ENCODE measurements at places on chromosomes 1 and 21.
A peak's percentile ranks its signal among the peaks of the same experiment; 100 is the strongest.

DNA sequence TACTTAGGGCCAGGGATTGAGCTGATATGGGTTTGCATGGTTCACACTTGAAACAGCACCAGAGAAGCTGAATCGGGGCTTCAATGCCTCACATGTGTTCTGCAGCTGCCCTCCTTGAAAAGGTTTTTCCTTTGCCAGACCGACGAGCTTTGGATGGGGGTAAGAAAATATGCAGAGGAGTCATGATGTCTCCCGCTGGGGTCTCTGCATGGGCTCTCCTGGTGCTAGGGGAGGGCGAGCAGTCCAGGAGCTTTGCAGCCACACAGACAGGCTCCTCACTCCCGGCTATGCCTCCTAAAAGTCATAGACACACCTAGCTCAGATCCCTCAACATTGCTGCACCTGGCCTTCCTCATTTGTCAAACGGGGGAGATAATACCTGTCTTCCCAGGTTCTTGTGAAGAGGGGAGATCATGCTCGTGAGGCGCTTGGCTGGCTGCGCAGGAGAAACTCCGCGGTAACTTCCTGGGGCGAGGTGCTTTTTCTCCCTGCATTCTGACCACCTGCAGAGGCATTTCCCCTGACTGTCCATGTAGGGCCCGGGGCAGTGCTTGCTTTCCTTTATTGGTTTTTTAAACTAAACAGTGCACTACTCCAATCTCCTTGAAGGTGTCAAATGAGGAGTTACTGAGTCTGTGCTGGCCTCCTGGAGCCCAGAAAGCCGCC, 112.4 kb downstream of the PLXNA2 start:
- H3K4me3 ChIP-seq: no peak overlapping the region
- no peak overlapping the region for H3K27ac ChIP-seq
- no peaks in the 10 kb centered on the region for H3K36me3 ChIP-seq
- peak; percentile 22 for DNase-seq

DNA sequence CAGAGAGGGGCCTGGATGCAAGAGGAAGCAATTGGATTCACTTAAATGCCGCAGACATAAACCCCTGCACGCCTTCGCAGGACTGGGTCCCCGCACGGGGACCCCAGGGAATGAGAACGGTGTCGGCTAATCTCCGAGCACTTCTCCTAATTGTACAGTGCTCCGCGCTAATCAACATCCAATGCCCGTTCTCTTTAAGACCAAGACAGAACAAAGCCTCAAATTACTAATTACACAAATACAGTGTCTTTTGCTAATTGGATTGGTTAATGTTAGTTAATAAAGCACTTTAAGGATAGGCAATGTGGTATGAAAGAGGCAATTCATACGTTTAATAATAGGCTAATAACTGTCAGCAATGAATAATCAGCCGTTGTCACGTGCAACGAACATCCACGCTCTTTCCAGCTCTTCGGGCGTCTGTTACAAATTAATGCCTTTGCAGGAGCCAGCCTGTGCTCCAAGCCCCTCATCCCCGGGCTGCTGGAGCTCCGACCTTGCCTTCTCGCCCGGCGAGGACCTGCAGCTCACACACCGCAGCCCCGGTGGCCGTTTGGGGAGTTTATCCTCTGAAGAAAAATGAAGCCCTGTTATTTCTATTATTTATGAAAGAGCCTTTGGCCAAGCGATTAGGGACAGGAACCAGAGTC, 157.8 kb downstream of the PRDM16 start:
- DNase-seq: no peak
- H3K4me3 ChIP-seq: no peak overlapping the region
- no peaks in the 10 kb centered on the region for H3K36me3 ChIP-seq
- H3K4me1 ChIP-seq: no peaks in the 10 kb centered on the region
- no peak overlapping the region for H3K27ac ChIP-seq

GRCh38 chr1:235952950-235953615, 86.4 kb upstream of the LYST start:
- H3K4me1 ChIP-seq: peaks cover 38% of the 10 kb centered on the region
- no peak for DNase-seq
- no peaks in the 10 kb centered on the region for H3K36me3 ChIP-seq
- H3K27ac ChIP-seq: no peak overlapping the region
- no peak overlapping the region for H3K4me3 ChIP-seq
- peaks cover 2% of the 10 kb centered on the region for H3K27me3 ChIP-seq

- peak; percentile 72 for DNase-seq
- H3K36me3 ChIP-seq: peaks cover 25% of the 10 kb centered on the region
- peaks cover 49% of the 10 kb centered on the region for H3K4me1 ChIP-seq
- peak overlapping the region; percentile 81 for H3K4me3 ChIP-seq
- H3K27ac ChIP-seq: peak overlapping the region; percentile 73
Observed at GRCh38 chr1:234214129-234214910, 158.9 kb upstream of the COA6 start.

DNA sequence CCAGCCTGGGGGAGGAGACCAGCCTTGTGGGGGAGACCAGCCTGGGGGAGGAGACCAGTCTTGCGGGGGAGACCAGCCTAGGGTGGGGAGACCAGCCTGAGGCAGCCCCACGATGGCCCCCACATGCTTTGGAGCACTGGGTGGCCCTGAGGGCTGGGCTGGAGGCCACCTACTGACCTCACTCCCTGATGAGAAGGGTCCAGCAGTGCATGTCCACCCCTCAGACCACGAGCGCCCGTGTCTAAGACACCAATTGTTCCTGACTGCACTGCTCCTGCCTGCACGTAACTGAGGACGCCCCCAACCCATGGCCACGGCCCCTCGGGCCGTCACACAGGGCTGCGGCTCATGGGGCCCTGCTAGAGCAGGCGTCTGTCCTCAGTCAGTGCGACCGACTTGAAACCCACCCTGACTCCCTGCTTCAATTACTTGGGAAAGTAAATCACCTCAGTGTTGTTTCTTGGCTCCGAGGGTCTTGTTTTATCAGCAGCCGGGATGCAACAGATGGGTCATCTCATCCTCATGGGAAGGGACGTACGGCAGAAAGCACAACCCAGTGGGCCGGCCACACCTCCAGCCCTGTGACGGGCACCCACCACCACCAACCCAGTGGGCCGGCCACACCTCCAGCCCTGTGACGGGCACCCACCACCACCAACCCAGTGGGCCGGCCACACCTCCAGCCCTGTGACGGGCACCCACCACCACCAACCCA, at the start of gene SPATC1L:
Gene SPATC1L, minus strand, starts transcription at position 550 of the 715 bp plus-strand sequence. CDS start 1,643 bp downstream, outside the sequence.
- H3K4me3 ChIP-seq: peak within 1 kb of the TSS; percentile 78
- peak within 1 kb of the TSS; percentile 87 for H3K27ac ChIP-seq
- peak; percentile 65 for DNase-seq
- H3K4me1 ChIP-seq: peaks cover 16% of the 10 kb centered on the region
- peaks cover 3% of the 10 kb centered on the region for H3K36me3 ChIP-seq

GRCh38 chr1:210024996-210025395, 87.0 kb downstream of the SYT14 start:
- no peak overlapping the region for H3K4me3 ChIP-seq
- H3K27me3 ChIP-seq: no peaks in the 10 kb centered on the region
- DNase-seq: no peak
- H3K4me1 ChIP-seq: no peaks in the 10 kb centered on the region

- no peak overlapping the region for H3K4me3 ChIP-seq
- no peak overlapping the region for H3K27ac ChIP-seq
- no peak for DNase-seq
- no peaks in the 10 kb centered on the region for H3K27me3 ChIP-seq
- no peaks in the 10 kb centered on the region for H3K36me3 ChIP-seq
Observed at GRCh38 chr1:34361781-34362357, 185.2 kb downstream of the C1orf94 start.

- H3K4me3 ChIP-seq: peak overlapping the region; percentile 92
- H3K27ac ChIP-seq: peak overlapping the region; percentile 95
- H3K4me1 ChIP-seq: peaks cover 81% of the 10 kb centered on the region
- H3K36me3 ChIP-seq: peaks cover 25% of the 10 kb centered on the region
- no peak for DNase-seq
Observed at GRCh38 chr1:31936981-31937299, 1.2 kb downstream of the PTP4A2 start.

DNA sequence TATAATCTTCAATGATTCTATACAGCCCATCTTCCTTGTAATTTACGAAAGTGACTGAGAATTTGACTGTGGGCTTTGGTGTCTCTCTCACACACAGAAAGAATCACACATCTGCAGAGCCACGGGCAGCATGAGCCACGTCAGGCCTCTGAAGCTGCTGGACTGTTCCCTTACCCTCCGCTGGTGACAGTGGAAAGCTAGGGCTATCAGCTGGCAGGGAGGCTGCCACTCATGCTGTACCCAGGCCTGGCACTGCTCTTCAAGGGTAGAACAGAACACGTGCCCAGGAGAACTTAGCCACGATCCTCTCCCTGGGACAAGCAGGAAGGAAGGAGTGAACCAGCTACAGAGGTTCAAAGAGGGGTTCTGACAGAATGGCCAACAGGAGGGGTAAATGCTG, 90.7 kb downstream of the JAK1 start:
- H3K36me3 ChIP-seq: peaks cover 78% of the 10 kb centered on the region
- peak overlapping the region; percentile 45 for H3K27ac ChIP-seq
- peaks cover 48% of the 10 kb centered on the region for H3K4me1 ChIP-seq
- H3K27me3 ChIP-seq: no peaks in the 10 kb centered on the region

DNA sequence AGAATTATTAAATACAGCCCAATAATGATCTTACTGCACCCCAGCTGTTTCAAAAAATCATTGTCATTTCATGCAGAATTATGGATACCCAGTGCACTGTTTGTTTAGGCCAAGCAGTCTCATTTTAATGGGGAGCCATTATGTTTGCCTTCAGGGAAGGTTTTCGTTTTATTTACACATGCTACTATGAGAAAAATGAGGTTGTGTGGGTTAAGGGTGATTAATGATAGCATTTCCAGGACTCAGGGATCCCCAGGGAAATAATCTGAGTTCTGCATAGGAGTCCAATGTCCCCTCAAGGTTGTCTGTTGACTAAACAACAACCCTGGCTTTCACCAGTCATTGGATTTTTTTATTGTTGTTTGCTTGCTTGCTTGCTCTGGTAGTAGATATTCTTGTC, 71.0 kb upstream of the ZP4 start:
- no peaks in the 10 kb centered on the region for H3K4me1 ChIP-seq
- no peak for DNase-seq
- H3K27ac ChIP-seq: no peak overlapping the region
- no peaks in the 10 kb centered on the region for H3K27me3 ChIP-seq

GRCh38 chr1:104629589-104629988, 879.9 kb downstream of the AMY1C start:
- H3K27me3 ChIP-seq: no peaks in the 10 kb centered on the region
- no peak overlapping the region for H3K27ac ChIP-seq
- no peak overlapping the region for H3K4me3 ChIP-seq
- no peaks in the 10 kb centered on the region for H3K36me3 ChIP-seq
- DNase-seq: no peak

- no peak overlapping the region for H3K4me3 ChIP-seq
- H3K27ac ChIP-seq: no peak overlapping the region
- DNase-seq: no peak
- H3K36me3 ChIP-seq: no peaks in the 10 kb centered on the region
- H3K4me1 ChIP-seq: no peaks in the 10 kb centered on the region
- no peaks in the 10 kb centered on the region for H3K27me3 ChIP-seq
Observed at GRCh38 chr1:210857705-210858104, 276.2 kb downstream of the KCNH1 start.

Data from activated naive CD4-positive, alpha-beta T cell treated with anti-CD3 and anti-CD28 coated beads, Interleukin-2, amount 10 ng/mL, durations not matched to agents 7 days and 5 days (primary cell).